Upper lobe of left lung (tissue), 6 donors: ENCODE measurements at places on chromosomes 1 and 21.

- peak; percentile 66 for DNase-seq
Measured at GRCh38 chr21:45013260-45013841, 61.0 kb upstream of the ADARB1 start.

GRCh38 chr1:57747818-57748217, 324.0 kb upstream of the DAB1 start:
- DNase-seq, result no peak

DNA sequence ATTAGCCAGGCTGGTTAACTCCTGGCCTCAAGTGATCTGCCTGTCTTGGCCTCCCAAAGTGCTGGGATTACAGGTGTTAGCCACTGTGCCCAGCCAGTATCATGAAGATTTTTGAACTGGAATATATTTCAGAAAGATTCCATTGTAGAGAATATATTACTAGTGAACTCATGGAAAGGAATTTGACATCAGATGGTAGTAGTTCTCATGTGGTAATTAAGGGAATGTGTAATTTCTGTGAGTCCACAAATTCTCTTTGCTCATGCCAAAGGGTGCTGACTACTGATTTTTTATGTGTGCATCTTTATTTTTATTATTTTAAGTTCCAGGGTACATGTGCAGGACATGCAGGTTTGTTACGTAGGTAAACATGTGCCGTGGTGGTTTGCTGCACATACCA, 10.4 kb downstream of the DTL start:
- no peak for DNase-seq

DNA sequence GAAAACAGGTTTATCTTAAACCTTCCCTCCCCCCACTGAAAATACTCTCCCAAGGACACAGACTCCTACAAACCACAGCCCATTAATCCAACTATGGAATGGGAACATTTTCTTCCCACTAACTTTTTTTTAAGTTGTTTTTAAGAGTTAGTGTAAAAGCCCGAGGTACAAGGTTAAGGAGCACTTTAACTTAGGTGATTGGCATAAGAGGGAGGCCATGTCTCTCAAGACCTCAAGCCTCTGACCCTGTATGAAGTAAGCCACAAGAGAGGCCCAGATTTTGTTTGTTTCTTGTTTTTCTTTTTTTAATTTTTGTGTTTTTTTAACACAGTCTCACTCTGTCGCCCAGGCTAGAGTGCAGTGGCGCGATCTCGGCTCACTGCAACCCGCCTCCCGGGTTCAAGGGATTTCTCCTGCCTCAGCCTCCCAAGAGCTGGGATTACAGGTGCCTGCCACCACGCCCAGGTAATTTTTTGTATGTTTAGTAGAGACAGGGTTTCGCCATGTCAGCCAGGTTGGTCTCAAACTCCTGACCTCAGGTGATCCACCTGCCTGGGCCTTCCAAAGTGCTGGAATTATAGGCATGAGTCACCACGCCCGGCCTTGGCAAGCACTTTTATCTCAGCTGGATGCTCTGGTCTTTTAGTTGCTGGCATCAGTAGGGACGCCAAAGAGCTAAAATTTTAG, 14.4 kb downstream of the ARMH1 start:
- peak; percentile 69 for DNase-seq

- DNase-seq, result no peak
Measured at GRCh38 chr1:53462769-53463501, 3.7 kb downstream of the DMRTB1 start.

DNA sequence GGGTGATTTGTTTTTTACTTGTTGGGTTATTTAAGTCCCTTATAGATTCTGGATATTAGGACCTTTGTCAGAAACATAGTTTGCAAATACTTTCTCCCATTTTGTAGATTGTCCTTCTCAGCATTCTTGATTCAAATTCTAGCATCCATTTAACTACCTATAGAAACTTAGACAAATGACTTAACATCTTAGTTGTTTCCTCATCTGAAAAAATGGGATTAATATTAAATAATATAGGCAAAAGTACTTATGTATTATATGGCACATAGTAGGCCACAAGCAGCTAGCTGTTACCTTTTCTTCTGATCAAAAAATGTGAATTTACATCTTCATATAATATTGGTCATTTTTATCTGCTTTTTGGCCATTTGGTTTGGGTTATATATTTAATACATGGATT, 307.5 kb downstream of the ZP4 start:
- DNase-seq, result no peak

DNA sequence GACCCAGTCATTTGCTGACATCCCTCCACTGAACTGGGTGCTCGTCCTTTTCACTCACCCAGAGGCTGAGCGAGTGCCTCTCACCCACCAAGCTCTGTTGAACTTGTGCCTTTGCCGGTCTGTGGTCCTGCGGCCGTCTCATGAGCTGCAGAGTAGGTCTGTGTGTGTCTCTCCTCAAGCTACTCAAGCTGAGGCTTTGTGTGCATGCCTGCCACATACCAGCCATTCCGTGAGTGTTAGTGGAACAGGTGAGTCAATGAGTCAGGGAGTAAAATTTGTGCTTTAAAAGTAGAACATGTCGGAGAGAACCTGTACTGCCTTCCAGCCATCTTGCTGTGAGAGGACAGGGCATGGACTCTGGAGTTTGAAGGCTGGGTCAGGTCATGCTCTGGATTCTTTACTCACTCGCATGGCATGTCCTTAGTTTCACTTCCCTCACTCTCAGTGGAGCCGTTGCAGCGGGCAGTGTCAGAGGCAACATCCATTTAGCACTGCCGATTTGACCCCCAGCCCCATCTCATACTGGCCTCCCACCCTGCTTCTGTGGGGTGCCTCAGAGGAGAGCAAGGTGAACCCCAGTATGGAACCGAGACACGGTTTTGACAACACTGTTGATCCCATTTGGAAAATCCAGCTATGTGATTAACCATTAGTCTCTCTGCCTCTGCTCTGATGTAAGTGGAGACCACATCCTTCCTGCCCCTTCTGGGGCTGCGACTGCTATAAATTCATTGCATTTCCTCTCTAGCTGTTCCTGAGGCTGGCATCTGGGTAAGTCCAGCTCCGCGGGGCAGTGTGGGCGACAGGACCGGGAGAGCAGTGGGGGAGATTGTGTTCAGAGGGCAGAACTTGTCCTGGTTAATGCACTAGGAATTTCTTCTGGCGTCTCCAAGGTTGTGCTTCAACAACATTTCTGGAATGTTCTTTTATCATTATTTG, at the start of gene NLRP3:
TSS of gene NLRP3 (plus strand) at position 751 of the 939 bp plus-strand sequence. CDS start 2,628 bp downstream, outside the sequence.
- no peak for DNase-seq

- no peak for DNase-seq
Measured at GRCh38 chr1:187413405-187414169, 584.8 kb downstream of the PLA2G4A start.

GRCh38 chr1:225999912-226000337, 782 bp upstream of the SDE2 start:
- DNase-seq, result peak; percentile 32

- DNase-seq, result peak; percentile 78
Measured at GRCh38 chr1:44645476-44646244, 28.6 kb downstream of the TMEM53 start.
